Prostate gland (tissue), 2 donors: ENCODE measurements at places on chromosomes 1 and 21.
A peak's percentile ranks its signal among the peaks of the same experiment; 100 is the strongest.

DNA sequence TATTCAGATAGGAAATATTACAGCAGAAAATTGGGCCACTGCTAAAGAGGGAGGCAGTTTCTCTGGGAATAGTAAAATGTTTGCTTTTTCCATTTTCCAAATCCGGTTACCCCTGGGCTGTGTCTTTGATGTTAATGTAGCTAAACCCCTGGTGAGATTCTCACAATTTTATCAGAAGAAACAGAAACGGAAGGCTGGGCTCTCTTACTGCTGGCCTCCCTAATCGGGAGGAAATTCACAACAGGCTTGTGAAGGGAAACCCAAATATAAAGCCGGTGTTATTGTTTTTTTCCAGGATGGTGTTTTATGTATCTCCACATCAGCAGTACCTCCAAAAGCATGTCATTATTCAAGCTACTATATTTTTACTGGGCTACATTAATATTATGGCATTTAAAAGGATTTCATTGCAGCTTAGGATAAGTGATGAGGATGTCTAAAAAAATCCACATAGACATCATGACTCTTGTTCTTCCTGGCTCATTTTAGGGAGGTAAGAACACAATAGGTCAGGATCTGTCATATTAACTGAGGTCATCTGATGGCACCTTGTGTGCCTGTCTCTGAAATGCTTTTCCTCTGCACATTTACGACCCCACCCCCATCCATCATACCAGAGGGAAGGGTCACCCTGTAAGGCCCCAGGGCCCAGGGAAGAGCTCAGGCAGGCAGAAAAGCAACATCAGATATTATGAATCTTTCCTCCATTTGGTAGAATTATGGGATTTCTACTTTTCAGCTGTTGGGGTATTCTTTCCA, 158.7 kb downstream of the DSCAM start:
- no peak for DNase-seq

GRCh38 chr1:18618546-18619466, 11.8 kb upstream of the PAX7 start:
- no peak for DNase-seq

GRCh38 chr21:37865156-37865555, 51.1 kb downstream of the KCNJ6 start:
- no peak for DNase-seq

DNA sequence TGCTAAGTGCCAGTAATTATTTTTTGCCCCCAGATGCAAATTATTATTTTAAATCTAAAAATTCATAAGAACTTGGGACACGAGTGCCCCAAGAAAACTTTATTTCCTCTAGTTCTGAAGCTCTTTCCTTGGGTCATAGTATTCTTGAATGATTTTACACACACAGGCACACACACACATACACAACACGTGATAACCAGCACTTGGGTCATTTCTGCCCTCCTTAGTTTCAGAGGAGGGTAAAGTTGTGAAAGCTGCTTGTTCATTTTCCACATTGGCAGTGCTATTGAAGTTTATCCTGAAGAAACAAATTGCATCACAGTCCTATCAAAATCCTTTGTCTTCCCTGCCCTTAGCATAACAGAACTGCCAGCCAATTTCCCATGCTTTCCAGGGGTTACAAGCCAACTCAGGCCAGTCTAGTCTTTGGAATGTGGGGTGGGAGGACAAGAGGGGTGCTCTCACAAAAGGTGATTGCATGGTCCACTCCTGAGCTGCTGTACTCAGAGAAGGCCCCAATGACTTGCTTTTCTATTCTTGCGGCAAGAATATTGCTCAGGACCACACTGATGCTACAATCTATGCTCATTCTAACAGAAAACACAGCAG, 98.5 kb upstream of the POGK start:
- no peak for DNase-seq

- DNase-seq: no peak
Measured at GRCh38 chr1:89151047-89151446, 24.8 kb downstream of the GBP7 start.

- peak; percentile 73 for DNase-seq
Measured at GRCh38 chr1:151534662-151535278, 5.3 kb upstream of the TUFT1 start.

- no peak for DNase-seq
Measured at GRCh38 chr1:43934101-43934985, 742 bp downstream of the ARTN start.

DNA sequence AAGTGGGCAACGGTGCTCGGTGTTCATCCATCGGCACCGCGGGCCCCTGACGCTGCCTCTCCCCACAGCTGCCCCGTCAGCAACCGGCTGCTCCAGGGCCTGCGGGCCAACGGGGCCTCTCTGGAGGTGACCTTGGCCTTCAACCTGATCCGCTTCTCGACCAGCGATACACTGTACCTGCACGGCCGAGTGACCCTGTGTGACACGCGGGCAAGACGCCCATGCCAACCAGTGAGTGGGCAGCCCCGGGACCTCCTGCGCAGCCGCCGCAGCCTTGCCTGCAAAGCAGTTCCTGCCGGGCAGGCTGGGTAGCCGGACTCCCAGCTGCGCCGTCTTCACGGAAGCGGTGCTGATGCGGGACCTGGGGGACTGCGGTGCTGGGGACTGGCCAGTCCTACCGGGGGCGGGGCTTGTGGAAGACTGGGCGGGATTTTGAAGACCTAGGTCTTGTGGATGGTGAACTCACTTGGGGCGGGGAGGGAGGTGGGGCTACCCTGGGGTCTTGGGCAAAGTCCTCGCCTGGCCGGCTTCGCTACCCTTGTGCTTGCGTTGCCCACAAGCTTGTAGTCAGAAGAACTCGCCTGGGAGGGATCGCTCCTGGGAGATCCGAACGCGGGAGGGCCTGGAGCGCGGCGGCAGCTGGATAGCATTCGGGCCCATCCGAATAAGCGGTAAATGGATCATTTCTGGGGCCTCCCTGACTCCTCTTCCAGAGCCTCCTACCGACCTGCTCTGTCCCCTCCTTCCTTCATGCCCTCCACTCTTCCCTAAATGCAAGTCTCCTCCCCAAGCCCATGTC, 8.8 kb upstream of the CEP85 start:
- DNase-seq: peak; percentile 14

DNA sequence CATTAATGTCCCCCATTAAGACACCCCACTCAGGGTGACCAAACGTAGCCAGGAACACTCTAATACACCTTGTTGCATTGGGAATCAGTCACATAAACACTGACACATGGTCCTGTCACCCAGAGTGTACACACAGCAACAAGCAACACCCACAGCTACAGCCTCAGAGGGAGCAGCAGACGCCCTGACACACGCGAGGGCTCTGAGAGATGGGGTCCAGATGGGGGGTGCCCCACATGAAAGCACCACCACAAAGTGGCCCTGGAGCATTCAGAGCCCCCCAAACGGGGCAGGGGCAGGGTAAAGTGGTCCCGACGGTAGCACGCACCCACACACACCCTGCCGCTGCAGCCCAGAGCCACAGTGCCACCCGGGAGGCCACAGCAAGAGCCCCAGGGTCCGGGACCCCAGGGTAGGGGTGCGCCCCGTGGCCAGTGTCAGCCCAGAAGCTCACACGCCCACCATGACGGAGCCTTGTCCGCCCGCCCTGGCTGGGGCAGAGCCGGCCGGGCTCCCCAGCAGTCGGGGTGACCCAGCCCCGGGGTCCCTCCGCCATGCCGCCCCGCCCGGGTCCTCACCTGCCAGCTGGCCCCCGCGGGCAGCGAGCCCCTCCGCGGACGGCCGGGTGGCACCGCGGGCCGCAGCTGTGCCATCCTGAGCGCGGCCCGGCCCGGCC, 47.3 kb downstream of the RAP1GAP start:
- no peak for DNase-seq

- DNase-seq: no peak
Measured at GRCh38 chr1:39789571-39790110, 976 bp upstream of the BMP8B start.

DNA sequence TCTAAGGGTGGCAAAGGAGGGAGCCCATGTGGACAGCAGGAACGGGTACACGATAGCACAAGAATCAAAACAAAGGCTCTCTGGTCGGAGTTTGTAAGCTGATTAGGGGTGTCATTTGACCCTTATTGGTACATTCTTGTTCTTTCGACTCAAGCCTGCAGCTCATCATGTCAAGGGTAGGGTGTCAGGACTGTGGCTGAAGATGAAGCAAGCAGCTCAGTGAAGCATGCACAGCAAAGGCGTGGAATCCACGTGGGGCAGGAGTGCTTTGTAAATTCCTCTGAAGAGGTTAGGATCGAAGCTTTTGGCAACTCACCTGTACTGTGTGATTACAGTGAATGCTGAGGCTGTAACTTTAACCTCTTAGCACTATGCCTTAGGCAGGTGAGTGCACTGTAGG, 4.7 kb upstream of the ABCB10 start:
- DNase-seq: no peak

GRCh38 chr1:24918370-24918769, 11.7 kb downstream of the RUNX3 start:
- DNase-seq: no peak

DNA sequence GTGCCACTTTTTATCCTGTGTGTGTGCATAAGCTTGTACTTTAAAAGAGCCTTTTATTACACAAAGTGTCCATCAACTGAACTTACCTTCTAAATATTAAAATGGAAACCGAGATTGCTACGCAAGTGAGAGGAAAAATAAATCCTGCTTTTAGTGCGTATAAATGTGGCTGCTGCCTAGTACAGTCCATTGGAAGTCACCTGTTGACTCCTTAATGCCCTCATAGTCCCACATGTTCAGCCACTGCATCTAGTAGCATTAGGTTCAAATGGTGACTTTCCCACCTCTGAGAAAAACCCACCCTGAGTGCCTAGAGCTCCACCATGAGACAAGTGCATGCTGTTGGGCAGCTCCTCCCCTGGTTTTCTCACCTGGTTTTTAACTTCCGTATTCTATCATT, 53.0 kb downstream of the LHX4 start:
- no peak for DNase-seq

DNA sequence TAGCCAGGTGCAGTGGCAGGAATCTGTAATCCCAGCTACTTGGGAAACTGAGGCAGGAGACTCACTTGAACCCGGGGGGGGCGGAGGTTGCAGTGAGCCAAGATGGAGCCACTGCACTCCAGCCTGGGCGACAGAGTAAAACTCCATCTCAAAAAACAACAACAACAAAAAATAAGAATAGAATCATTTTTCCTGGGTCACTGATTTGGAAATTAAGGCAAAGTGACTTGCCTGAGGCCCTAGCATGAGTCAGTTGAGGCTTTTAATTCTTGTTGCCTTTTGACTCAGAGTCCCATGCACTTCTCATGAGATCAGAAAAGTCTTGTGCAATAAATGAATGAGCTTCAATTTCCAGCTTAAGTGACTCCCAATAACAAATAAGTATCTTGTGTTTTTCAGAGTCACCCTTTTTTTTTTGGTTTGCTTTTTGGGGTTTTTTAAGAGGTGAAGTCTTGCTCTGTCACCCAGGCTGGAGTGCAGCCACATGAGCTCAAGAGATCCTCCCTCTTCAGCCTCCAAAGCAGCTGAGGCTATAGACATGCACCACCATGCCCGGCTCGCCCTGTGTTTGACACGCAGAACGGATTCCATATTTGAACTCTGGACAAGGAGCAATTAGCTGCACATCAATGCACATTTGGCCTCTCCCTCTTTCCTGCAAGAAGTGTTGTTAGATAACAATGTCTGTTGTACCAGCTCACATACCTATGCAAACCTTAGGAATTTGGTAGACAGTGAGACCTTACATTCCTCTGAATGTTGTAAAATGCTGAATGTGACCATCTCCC, 3.4 kb upstream of the PLEKHM2 start:
- DNase-seq: no peak

DNA sequence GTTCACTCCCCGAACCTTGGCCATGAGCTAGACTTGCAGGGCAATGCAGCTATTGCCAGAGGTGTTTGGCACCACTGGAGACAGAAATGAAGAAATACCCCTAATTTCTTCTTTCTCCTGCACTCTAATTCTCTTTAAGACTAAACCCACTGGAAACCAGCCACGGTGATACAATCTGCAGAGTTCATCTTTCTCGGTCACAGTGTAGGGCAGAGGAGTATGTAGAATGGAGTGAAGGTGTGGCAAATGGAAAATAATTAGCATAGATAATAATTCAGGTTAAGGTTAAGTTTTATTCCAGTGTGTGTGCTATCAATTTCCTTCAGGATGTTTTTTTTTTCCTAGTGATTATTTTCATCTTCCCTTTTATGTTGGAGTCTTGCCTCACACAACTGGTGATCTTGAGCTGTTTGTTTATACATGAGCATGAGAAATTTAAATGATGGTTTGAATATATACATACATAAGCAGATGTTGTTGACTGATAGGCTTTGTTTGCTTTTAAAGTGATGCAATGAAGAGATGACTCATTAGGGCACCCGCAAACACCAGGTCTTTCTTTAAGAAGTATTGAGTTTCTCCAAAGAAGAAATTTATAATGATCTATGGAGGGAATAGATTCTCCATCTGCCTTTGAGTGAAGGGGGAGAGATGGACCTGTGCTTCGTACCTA, 81.9 kb downstream of the SPATA17 start:
- DNase-seq: no peak

- DNase-seq: no peak
Measured at GRCh38 chr1:47409311-47410067, 6.6 kb upstream of the FOXE3 start.

DNA sequence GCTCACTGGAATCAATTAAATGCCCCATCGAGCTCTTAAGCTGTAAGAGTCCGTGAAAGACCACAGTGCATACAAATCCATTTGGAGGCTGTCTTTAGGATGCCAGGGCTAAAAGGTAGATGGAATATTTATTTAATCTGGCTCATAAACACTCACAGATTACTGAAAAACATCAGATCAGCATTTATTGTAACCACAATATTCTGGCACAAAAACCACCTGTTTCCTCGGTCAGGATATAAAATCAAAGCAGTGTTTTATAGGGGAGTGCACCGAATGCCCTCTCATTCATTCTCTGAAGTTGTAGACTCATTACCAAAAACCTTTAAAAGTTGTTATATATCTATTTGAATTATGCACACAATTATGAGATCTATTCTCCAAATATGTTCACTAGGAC, 500.9 kb downstream of the NEGR1 start:
- DNase-seq: no peak

DNA sequence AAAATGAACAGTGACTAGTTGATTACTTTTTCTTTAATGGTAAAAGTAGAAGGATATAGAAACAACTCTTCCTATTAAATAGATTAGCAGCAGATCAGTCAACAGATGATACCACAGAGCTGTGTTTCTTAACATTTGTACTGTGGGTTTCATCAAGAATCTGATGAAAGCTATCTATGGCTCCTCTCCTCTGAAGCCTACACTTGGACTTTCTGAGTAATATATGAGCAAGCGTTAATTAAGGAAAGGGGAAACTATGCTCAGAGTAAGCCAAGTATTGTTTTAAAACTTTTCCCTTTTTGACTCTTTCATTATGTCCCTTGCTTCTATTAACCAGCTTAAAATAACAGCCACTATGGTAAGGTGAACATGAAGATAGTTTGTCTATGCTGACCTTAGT, 10.8 kb downstream of the ARID4B start:
- no peak for DNase-seq

GRCh38 chr1:39406533-39407450, 84.6 kb upstream of the BMP8A start:
- no peak for DNase-seq
